ENCODE measurements at places on chromosomes 16 and 17. TPM values are rescaled to one million over a fixed set of nuclear protein-coding genes. Genes with fewer than 3 reads are reported as not detected.
A peak's percentile ranks its signal among the peaks of the same experiment; 100 is the strongest.

DNA sequence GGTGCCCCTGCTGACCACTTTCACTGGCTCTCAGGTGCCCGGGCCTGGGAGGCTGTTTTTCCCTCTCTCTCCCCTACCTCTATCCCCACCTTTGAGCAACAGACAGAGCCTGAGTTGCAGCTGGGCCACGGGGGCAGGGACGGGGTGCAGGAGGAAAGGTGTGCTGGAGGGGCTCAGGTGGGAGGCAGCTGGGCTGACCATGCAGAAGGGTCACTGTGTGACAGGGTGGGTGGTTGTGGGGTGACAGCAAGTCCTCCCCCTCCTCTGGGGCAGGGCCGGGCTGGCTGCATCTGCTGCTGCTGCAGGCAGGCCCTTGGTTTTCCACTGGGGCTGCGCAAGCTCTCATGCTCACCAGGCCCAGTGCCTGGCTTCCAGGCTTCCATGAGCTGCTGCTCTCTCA lies 6.6 kb downstream of the ZNF319 start:
- no peak for DNase-seq
- peaks cover 39% of the 10 kb centered on the region for H3K4me1 ChIP-seq
- H3K36me3 ChIP-seq = no peaks in the 10 kb centered on the region
- H3K4me3 ChIP-seq = no peak overlapping the region
- peak overlapping the region; percentile 80 for H3K27ac ChIP-seq

GRCh38 chr17:49969134-49969759 lies at the start of gene DLX4:
Gene DLX4, plus strand, starts transcription at chr17:49969190. Its CDS starts 279 bp downstream, at chr17:49969469.
- no peak within 1 kb of the TSS for H3K4me3 ChIP-seq
- no peak for DNase-seq
- H3K27ac ChIP-seq = no peak within 1 kb of the TSS

- no peaks in the 10 kb centered on the region for H3K4me1 ChIP-seq
- H3K4me3 ChIP-seq = no peak overlapping the region
- no peaks in the 10 kb centered on the region for H3K27me3 ChIP-seq
- no peak overlapping the region for H3K27ac ChIP-seq
- DNase-seq = no peak
- H3K36me3 ChIP-seq = peaks cover 4% of the 10 kb centered on the region
Measured at GRCh38 chr16:10995565-10995964, 51.2 kb downstream of the CLEC16A start.

GRCh38 chr16:19857593-19858339 lies 26.9 kb downstream of the GPRC5B start:
- H3K4me3 ChIP-seq = no peak overlapping the region
- H3K27me3 ChIP-seq = no peaks in the 10 kb centered on the region
- H3K36me3 ChIP-seq = peaks cover 2% of the 10 kb centered on the region
- DNase-seq = no peak

DNA sequence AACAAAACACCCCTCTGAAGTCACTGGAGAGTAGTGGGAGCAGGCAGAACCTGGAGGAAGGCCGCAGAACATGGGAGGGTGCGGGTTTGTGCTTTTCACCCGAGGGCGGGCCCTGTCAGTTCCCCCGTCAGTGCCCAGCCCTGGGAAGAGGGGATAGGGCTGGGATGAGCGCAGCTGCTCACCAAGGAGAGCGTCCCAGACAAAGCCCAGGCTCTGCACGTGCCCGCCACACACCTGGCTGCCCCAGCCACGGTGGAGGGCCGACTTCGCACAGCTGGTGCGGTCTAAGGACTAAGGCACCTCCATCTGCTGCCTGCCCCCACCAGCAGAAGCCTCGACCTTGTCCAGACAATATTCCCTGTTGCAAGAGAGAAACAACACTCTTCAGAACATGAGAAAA lies 39.5 kb downstream of the ZCCHC14 start:
- peaks cover 4% of the 10 kb centered on the region for H3K4me1 ChIP-seq
- no peak for DNase-seq
- no peak overlapping the region for H3K4me3 ChIP-seq
- no peaks in the 10 kb centered on the region for H3K27me3 ChIP-seq

- H3K27me3 ChIP-seq = no peaks in the 10 kb centered on the region
- no peak overlapping the region for H3K4me3 ChIP-seq
- no peak for DNase-seq
- peaks cover 23% of the 10 kb centered on the region for H3K4me1 ChIP-seq
- no peaks in the 10 kb centered on the region for H3K36me3 ChIP-seq
- no peak overlapping the region for H3K27ac ChIP-seq
Measured at GRCh38 chr16:1472974-1473373, 1.9 kb downstream of the CLCN7 start.

DNA sequence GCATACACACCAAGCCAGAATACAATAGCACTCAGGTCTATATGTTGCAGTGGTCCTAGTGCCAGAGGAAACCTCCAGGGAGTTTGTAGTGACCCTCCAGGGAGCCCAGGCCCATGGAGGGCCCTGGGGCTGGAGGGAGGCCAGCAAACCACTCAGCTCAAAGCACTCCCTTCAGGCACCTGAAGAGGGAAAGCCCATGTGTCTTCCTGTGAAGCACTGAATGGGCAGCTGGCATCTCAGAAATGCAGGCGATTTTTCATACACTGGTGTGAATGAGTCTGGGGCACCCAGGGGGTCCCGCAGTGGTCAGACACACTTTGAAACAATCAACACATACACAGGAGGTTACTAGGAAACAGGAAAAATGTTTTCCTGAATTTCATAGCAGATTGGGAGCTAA lies 12.8 kb downstream of the TBC1D26 start:
- no peaks in the 10 kb centered on the region for H3K36me3 ChIP-seq
- DNase-seq = no peak
- no peak overlapping the region for H3K4me3 ChIP-seq
- no peaks in the 10 kb centered on the region for H3K27me3 ChIP-seq
- no peaks in the 10 kb centered on the region for H3K4me1 ChIP-seq

- peak overlapping the region; percentile 66 for H3K27ac ChIP-seq
- H3K27me3 ChIP-seq = no peaks in the 10 kb centered on the region
- no peak overlapping the region for H3K4me3 ChIP-seq
- peaks cover 33% of the 10 kb centered on the region for H3K4me1 ChIP-seq
Measured at GRCh38 chr16:57842601-57843000, 40.3 kb upstream of the KIFC3 start.

GRCh38 chr17:43832976-43833829 lies at the start of gene MPP3:
Gene MPP3, minus strand, starts transcription at chr17:43833146. Its CDS starts 1,240 bp downstream, at chr17:43831906.
- H3K27me3 ChIP-seq = no peaks in the 10 kb centered on the region
- H3K4me3 ChIP-seq = peak within 1 kb of the TSS; percentile 48
- DNase-seq = peak; percentile 67

GRCh38 chr16:67659675-67660563 lies at the start of gene ACD:
Gene ACD, minus strand, starts transcription at chr16:67660260. Its CDS starts 40 bp downstream, at chr16:67660220.
- peak; percentile 90 for DNase-seq
- peak within 1 kb of the TSS; percentile 63 for H3K4me3 ChIP-seq
- no peaks in the 10 kb centered on the region for H3K36me3 ChIP-seq
- peak within 1 kb of the TSS; percentile 97 for H3K27ac ChIP-seq

RAMP2 gene
- total RNA-seq = 3.1 TPM

CD300H gene
- not detected for total RNA-seq

RTN4RL1 gene
- 3.6 TPM for total RNA-seq

SEPHS2 gene
- 29.6 TPM for total RNA-seq

PDP2 gene
- total RNA-seq = 6.9 TPM

KRTAP9-8 gene
- not detected for total RNA-seq

MYLK3 gene
- total RNA-seq = not detected

PPL gene
- total RNA-seq = 26.0 TPM

NDUFAF8 gene
- total RNA-seq = 26.5 TPM

ABCA6 gene
- total RNA-seq = 20.8 TPM

Measured in body of pancreas (tissue), 4 donors.